Activated gamma-delta T cell treated with anti-CD3 and anti-CD28 coated beads, Interleukin-2, amount 50 U/mL, for 16 hours (primary cell): ENCODE measurements at places on chromosomes 12 and 14.

GRCh38 chr12:131755305-131756113, 44.6 kb downstream of the SFSWAP start:
- DNase-seq = no peak

DNA sequence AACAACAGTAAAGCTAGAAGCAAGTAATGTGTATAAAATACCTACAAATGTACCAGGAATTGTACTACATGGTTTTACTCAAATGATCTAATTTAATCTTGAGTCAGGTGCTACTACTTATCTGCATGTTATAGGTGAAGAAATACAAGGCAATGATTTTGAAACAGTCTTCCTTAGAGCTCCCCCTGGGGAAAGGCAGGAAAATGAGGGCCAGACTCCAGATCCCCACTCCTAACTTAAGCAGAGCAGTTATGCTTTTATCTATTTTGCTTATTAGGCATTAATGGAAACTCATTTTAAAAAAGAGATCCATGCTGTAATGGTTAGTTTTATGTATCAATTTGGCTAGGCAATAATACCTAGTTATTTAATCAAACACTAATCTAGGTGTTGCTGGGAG, 109.3 kb upstream of the CPSF6 start:
- no peak for DNase-seq

- peak; percentile 1 for DNase-seq
These were observed 41.2 kb upstream of the CRY1 start for GRCh38 chr12:107134558-107134957.

DNA sequence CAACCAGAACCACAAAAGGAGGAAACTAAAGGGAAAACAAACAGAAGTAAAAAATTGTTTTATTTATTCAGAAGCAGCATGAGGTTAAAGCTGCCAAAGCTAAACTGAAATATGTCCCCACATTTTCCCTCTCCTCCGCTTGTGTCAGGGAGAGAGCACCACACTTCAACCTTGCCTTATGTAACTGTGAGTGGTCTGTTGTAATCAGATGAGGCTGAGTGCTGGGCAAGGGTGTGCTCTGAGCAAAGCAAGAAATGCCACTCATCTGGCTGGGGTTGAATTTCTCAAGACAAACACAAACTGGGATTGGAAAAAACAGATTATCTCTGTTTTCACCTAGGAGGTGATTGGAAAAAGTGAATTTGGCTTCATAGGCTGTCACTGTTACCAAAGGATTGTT, 12.2 kb downstream of the CAPZA3 start:
- DNase-seq = no peak

DNA sequence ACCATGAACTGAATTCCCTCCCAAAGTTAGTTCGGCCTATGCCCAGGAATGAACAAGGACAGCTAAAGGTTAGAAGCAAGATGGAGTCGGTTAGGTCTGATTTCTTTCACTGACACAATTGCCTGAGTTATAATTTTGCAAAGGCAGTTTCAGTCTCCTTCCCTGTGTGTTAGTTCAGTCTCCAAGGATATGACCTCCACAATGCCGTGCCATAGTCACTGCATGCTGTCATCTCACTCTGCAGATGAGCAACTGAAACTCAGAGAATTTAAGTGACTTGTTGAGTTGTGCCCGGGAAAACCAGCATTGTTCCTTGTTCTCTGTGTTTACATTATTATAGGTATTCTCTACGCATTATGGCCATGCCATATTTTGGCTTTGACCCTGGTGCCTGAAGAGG, 10.1 kb upstream of the SERPINA1 start:
- no peak for DNase-seq

GRCh38 chr14:37230551-37231194, 32.9 kb downstream of the MIPOL1 start:
- no peak for DNase-seq
